Upper lobe of right lung (tissue), 1 donor: ENCODE measurements at places on chromosomes 7 and 10.

GRCh38 chr10:72007246-72007892, 43.2 kb downstream of the CHST3 start:
- no peak for DNase-seq

DNA sequence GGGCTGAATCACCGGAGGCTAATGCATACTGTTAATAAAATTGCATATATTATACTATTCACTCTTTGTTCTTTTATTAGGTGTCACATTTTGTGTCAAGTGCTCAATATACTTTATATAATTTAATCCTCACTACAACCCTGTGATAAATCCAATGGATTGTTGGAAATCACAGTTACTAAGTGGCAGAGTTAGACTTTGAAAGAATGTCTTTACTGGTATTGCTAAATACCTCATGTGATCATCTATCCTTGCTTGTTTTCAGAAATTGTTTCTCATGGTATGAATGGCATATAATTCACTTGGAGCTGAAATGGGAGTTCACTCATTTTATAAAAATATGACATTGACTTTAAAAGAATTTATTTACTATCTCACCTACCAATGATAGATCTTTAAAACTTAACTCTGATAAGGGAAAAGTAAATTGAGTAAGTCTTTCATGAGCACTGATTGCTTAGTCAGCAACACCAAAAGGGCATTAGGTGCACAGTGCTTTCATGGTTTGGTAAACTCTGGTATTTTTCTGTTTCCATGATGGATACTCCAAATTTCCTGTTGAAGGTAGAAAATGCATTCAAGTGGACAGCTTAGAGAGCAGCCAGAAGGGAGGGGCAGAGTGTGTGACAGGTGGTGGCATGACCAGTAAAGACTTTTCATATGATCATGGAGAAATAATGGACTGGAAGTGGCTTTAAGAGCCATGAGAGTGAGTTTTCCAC, 22.6 kb downstream of the ENKUR start:
- DNase-seq = no peak

GRCh38 chr7:90900628-90901356, 304.7 kb downstream of the CDK14 start:
- no peak for DNase-seq

DNA sequence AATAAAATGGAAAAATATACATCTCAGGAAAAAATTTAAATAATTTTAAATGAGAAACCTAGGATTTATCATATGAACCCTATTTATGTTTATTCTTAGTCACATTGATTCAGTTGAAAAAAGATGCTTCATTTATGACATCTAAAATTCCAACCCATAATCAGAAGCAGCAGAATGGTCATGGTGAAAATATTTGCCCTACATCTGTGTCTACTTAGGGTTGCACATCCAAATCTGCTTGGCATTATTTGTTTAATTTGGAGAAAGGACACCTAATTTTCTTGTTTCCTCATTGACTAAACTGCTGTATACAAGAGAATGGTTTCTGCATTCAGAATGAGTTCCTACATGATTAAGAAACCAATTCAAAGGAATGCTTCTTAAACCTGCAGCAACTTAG, 72.9 kb upstream of the SKAP2 start:
- DNase-seq = no peak

DNA sequence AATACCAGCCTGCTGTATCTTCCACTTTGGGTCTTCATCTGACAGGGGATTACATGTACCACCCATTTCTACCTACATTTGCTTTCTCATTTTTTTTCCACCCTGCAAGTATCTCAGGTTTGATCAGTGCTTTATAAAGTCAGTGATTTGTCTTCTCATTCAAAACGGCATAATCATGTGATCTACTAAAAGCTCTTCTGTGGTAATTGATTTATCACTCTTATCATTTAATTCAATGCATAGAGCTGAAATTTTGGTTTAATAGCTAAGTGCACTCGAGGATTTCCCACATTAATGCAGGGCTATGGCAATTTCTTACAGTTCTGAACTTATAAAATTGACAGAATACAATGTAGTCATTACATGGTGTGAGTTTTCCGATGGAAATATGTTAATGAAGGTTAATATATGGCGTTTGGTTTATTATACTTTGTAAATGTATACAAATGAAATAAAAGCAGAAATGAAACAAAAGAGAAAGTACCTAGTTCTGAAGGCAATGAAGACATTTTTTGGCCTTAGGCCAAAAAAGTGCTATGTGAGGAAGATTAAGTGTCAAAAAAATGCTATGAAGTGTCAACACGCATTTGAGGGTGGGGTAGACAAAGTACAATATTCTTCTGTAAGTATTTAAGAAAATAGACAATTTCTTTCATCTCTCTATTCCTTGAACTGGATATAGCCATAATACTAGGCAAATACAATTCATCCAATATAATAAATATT, 457.3 kb downstream of the ETV1 start:
- no peak for DNase-seq

DNA sequence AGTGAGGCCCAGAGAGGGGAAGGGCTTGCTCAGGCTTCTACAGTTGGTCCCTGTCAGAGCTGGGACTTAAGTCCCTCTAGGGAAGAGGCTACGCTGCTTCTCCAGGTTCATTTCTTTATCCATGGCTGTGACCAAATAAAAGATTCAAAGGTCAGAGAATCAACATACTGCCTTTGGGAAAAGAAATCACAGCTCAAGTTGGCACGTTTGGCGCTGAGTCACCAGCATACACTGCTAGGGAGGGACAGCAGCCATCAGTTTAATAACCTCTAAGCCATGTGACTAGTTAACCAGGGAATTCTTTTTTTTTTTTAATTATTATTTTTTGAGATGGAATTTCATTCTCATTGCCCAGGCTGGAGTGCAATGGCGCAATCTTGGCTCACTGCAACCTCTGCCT, 28.4 kb upstream of the CRHR2 start:
- DNase-seq = no peak
